Dermis microvascular lymphatic vessel endothelial cell (primary cell): ENCODE measurements at places on chromosomes 3 and 15. TPM values are rescaled to one million over a fixed set of nuclear protein-coding genes. Genes with fewer than 3 reads are reported as not detected.

GRCh38 chr15:85314146-85314545 lies 66.3 kb upstream of the AKAP13 start:
- DNase-seq, result no peak

- DNase-seq, result no peak
These were observed 231.4 kb upstream of the UMPS start for GRCh38 chr3:124498891-124499290.

DNA sequence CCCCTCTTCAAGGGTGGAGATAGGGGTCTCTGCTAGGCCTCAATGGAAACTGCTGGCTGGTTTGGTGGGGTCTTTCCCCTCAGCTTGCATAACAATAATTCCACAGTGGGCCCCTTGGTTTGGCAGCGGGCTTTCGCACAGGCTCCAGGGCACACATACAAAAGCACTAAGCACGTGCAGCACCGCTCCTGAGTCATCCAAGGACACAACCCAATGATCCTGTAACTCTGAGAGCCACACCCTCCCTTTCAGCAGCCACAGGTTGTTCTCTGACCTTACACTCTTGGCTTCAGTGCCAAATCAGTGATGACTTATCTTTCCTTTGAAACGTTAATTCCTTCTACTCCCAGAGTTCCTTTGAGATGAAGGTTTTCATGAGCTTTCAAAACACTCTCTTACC lies 41.7 kb downstream of the DAPK2 start:
- DNase-seq, result no peak

DNA sequence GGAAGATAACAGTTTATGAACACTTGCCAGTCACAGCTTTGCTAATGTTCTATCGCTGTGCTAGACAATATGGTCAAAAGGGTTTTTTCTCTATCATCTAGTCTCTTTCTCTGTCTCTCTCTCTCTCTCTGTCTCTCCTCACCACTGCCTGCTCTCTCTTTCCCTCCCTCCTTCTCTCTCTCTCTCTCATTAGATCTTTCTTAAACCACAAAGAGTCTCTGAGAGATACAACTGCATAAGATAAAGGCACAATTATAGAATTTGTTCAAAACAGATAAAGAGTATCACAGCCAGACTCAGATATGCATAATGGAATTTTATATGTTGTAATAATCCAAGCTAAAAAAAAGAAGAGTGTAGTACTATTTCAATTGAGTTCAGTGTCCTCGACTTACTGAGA lies 258.4 kb downstream of the MECOM start:
- no peak for DNase-seq

DNA sequence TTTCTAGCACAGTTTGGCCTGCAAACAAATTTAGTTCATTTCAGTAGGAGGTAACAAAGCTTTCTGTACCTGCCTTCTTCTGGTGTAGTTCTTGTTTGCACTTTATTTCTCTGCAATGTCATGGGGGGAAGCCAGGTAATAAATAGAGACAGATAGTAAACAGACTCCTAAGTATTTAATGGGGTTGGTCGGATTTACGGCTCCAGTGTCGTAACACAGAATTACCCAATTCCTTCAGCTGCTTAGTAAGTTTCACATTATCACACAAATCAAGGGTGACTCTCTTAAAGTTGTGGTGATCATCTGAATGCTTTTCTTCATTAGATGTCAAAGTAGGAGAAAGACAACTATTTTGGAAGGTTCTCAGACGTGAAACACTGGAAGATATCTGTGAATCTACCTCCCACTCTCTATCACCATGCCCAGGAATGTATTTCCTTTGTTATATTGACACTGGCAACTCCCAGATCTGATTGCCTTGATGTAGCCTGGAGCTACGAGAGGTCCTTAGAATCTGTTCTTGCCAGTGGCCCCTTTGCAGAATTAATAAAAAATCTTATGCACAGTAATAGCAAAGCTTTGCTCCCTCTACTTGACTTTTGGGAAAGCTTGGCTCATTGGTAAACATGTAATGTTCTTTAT lies 25.0 kb upstream of the TMC3 start:
- DNase-seq, result no peak

GRCh38 chr3:50163572-50164455 lies 8.7 kb downstream of the SEMA3F start:
- peak; percentile 59 for DNase-seq

DNA sequence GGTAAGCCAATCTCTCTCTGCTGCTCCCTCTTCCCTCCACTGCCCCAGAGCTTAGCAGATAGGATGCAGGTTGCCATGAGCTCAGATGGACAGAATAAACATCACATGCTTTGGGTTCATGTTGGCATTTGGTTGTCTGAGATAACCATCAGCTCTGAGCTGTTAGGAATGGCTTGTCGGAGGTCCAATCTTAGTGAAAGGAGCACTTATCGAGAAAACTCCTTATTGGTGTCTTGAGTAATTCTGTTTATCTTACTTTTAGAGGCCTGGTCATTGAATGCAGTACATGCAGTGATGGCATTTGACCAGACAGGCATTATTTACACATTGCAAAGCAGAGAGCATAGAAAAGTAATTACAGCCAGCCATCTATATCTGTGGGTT lies 99.7 kb downstream of the CEMIP start:
- DNase-seq, result no peak

GRCh38 chr15:27514526-27514925 lies 543.5 kb downstream of the GABRG3 start:
- DNase-seq, result no peak

- DNase-seq, result no peak
These were observed 227.2 kb upstream of the NANOGP8 start for GRCh38 chr15:35312344-35312743.

GRCh38 chr15:55318588-55319494 lies at the start of the genes PIGB and PIGBOS1:
Gene PIGB (plus strand): TSS chr15:55319222. CDS start chr15:55319251, 29 bp downstream.
Gene PIGBOS1 (minus strand): TSS chr15:55319123. CDS start chr15:55317792, 1,331 bp downstream.
- DNase-seq, result peak; percentile 73

DNA sequence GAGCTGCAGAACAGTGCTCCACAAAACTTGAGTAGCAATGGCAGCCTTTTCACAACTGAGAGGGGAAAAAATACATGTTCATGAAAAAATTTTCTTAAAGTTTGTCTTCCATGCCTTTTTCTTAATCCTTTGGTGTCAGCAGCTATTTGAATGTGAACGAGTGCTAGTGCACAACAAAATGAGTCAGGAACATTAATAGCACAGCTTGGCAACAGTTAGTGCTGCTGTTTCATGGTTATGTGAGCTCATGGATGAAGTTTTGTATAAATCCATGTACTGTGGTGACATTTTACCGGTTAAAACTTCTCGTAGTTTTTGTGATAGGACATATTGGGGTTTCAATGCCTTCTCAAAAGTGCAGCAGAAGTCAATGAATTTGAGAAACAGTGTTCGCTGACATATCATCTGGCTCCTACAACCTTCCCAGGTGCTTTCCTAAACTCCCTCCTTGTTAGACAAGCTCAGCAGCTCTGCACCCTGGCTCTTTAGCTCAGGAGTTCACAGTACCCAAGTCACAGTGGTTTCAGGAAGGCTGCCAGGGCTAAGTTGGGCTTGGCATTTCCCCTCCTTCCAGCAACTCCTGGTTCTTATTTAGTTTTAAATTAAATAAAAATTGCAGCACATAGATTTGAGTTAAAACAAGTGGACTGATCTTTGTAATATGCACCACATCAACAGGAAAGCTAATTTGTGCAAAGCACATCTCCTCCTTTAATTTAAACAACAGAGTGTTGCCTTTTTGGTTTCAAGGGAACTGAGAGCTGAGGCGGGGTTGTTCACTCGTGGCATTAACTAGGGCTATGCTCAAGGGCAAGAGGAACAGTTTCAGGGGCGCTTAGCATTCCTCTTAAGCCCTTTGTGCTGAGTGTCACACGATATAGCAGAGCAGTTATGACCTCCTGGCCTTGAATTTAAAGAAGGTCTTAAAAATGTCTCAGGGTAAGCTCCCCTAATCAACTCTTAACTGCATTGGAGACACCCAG lies 362.8 kb downstream of the CHST2 start:
- no peak for DNase-seq

GRCh38 chr15:38351466-38351865 lies 98.8 kb downstream of the SPRED1 start:
- DNase-seq, result no peak

DNA sequence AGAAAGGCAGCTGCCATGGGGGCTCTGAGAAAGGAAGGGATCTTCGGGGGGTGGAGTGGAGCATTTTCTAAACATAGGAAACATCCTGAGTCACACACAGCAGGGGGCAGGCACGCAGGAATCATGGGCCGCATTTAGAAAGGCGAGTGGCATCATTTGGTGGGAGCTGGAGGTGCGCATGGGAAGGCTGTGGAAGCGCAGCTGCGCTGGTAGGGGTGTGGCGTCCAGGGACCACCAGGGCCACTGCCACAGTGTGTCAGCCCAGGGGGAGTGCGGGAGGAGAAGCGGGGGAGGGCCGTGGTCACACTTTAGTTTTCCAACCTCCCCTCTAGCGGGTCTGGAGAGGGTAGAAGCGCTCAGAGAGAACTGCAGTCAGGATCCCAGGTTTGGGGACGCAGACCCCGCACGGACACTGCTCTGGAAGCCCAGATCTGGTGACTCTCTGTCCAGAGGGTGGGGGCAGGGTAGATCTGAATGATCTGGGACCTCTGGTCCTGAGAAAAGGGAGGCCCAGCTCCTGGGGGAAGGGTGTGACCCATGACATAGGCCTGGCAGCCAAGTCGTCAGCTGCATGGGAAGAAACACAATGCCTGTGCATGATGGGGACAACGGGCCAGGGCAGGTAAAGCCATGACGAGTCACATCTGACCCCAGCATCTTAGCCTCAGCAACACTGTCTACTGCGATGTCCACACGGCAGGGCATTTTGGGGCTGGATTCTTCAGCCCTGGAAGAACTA lies 88.0 kb upstream of the IQSEC1 start:
- DNase-seq, result peak; percentile 17

- DNase-seq, result no peak
These were observed 150.0 kb upstream of the CHL1 start for GRCh38 chr3:46576-46975.

- DNase-seq, result no peak
These were observed 58.7 kb upstream of the CHST2 start for GRCh38 chr3:143060906-143061305.

DNA sequence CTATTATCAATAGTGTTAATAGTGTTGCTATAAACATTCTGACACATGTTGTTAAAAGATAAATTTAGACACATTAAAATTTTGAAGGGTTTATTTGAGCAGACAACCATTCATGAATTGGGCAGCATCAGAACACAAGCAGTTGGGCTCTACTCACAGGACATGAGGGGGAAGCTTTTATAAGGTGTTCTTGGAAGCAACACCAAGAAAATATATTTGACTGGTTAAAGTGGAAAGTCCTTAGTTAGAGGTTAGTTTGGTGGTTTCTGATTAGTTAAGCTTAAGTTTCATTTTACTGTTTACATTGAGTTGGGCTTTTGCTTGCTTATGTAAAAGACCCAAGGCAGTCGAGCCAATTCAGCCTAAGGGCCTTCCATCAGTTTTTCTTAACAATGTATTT lies 220.7 kb downstream of the CD47 start:
- DNase-seq, result no peak

DNA sequence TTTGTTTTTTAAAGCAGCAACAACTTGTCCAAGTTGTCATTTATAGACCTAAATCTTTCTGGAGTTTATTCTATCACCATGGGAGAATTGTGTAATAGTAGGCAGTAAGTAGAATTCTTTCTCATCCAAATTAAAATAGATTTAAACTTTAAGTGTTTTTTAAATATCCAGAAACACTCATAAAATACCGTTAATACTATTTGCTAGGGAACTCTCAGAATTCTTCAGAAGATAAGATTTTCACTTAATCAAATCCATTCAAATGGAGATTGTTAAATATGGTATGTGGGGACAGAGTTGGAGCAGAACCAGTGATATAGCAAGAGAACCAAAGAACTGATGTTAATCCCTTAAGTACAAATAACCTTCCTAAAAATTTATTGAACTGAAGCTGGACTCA lies 71.0 kb downstream of the ARIH1 start:
- DNase-seq, result no peak

DNA sequence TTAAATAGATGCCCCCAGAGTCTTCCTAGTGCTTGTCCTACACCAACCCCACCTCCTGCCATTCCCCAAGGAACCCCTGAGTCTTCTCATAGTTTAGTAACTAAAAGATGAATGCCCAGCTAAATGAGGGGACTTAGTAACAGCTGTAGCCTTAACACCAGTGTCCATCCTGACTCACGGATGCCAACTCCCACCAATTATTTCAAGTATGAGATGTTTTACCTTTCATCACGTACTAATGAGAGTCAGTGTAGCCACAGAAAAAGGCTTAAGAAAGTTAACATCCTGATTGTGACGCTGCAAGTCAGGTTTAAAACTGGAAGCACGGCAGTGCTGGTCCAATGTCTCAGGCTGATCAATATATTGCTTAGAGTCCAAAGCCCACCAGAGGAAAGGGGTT lies 109.9 kb downstream of the FMN1 start:
- no peak for DNase-seq

GRCh38 chr3:45952456-45952855 lies 9.2 kb downstream of the CXCR6 start:
- no peak for DNase-seq

DNA sequence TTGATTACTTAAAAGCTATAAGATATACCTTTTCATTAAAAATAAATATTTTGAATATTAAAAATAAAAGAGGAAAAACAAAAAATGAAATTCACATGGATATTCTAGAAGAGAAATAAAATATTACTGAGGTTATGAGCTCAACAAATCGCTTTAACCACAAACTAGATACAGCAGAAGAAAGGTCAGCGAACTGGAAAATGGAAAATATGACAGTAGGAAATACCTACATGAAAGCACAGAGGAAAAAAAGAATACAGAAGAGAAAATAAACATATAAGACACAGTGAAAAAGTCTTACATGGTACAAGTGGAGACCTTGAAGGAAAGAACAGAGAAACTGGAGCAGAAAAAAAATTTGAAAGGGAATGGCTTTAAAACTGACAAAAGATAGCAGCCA lies 33.2 kb downstream of the SCAPER start:
- DNase-seq, result peak; percentile 18

The SAXO2 gene
- 0.26 and 0.38 TPM in 2 replicates for total RNA-seq

The ZNF620 gene
- 5.6 and 5.8 TPM in 2 replicates for total RNA-seq

The CIP2A gene
- 17.2 and 24.6 TPM in 2 replicates for total RNA-seq

The IMPG2 gene
- 0.26 and 0.76 TPM in 2 replicates for total RNA-seq

The SNTN gene
- total RNA-seq, result not detected in 2 replicates

The CCR3 gene
- not detected in 2 replicates for total RNA-seq

The SLC24A5 gene
- not detected in 2 replicates for total RNA-seq

The LRRC2 gene
- total RNA-seq, result under 0.01 and 0.13 TPM in 2 replicates

The NEO1 gene
- total RNA-seq, result 1.9 and 5.3 TPM in 2 replicates

The TERC gene
- 34.3 and 103 TPM in 2 replicates for total RNA-seq

The GRAMD2A gene
- 0.13 TPM in 2 replicates for total RNA-seq
